ENCODE measurements at places on chromosomes 6 and 20. TPM values are rescaled to one million over a fixed set of nuclear protein-coding genes. Genes with fewer than 3 reads are reported as not detected.

The ZGPAT gene
- total RNA-seq = 29.4 TPM

The DOK5 gene
- 3.0 TPM for total RNA-seq

The HS3ST5 gene
- 3.2 TPM for total RNA-seq

The DDX27 gene
- 33.2 TPM for total RNA-seq

DNA sequence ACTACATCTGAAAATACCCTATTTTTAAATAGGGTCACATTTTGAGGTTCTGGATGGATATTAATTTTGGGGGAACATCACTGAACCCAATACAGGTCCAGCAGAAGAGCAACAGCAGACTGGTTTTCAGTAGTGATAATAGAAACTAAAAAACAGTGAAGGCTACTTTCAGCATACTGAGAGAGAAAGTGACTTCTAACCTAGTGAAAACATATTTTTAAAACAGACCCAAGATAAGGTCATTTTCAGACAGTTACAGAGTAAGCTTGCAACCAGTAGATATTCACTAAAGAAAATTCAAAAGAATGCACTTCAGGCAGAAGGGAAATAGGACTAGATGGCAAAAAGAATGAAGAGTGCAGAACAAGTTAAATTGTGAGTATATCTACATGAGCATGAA is 42.0 kb upstream of the TMEM244 start:
- DNase-seq = no peak

GRCh38 chr6:108896111-108896661 is 48.0 kb downstream of the ARMC2 start:
- DNase-seq = no peak

DNA sequence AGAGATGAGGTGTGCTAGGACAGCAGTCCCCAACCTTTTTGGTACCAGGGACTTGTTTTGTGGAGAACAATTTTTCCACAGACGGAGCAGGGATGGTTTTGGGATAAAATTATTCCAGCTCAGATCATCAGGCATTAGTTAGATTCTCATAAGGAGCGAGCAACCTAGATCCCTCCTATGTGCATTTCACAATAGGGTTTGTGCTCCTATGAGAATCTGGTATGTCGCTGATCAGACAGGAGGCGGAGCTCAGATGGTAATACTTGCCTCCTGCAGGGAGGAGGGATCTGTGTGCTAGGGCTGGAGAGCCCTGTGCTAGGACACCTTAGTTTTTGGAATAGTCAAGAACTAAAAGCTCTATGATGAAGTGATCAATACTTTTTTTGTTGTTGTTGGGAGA is 2.5 kb downstream of the SMIM13 start:
- DNase-seq = no peak

DNA sequence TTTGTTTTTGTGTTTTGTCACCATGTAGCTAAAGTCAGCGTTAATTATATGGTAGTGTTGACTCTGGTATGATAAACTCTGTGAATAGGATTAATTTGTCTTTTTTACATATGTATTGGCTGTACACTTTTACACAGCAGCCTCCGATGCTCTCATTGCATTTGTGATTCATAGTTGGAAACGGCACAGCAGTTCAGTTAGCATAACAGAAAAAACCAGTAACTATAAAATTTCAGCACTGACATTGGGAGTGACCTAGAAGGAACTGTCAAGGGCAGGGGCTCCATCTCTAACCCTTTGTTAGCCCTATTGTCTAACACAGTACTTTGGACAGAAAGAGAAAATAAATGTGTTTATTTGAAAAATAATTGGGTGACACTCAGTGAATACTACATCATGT is 5.6 kb upstream of the BEND6 start:
- DNase-seq = no peak

- no peak for DNase-seq
Measured at GRCh38 chr6:23929201-23929600, 196.8 kb upstream of the NRSN1 start.
